ENCODE measurements at places on chromosomes 3 and 15. TPM values are rescaled to one million over a fixed set of nuclear protein-coding genes. Genes with fewer than 3 reads are reported as not detected.

DNA sequence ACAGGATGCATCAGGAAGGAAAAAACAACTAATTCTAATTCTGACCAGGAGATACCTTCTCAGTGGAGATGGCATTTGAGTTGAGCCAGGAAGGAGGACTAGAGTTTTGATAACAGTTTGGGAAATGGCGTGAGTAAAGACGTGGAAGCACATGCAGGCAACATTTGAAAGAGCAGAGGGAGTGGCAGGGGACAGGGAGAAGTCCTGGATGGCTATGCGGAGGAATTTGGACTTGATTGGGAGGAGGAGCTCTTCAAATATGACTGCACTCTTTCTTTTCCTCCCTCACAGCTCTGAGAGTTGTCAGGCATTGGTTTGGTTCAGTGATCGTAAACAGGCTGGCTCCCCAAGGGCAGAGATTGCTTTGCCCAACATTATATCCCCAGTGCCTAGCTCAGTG lies 84.0 kb upstream of the LIMD1 start:
- no peak for DNase-seq

PLA2G4D gene
- not detected for total RNA-seq

BUB1B gene
- 12.1 TPM for total RNA-seq

DNA sequence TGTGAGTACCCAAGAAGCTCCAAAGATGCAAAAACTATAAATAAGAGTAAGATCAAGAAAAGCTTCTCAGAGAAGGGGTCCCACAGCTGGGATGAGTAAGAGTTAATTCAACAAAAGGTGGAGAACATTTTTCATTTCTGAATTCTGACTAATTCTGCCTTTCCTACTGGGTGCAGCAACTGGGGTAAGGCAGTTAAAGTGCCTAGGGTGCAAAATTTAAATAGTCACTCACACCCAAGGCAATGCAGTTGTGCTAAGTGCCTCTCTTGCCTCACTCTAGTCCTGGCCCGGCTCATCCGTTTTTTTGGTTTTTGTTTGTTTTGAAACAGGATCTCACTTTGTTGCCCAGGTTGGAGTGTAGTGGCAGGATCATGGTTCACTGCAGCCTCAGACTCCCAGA lies 240.2 kb downstream of the TP63 start:
- no peak for DNase-seq

SLC27A2 gene
- total RNA-seq: 14.4 TPM
